ENCODE measurements at places on chromosomes 13 and 19.

DNA sequence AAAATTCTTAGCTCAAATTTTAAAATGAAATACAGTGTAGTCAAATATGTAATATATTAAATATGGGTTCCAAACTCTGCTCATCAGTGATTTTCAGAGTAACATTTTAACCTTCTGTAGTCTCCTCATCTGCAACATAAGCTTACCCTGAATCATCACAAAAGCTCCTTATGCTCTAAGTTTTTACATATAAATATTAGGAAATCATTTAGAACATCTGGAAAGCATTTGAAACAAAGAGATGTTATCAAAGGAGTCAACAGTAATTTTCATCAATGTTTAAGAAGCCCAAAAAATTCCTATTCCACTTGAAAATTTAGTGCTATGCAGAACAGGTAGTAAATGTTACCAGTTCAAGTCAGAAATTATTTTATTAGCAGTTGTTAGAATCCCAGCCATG, 224.7 kb downstream of the DCT start:
- no peak for DNase-seq
- H3K36me3 ChIP-seq = no peaks in the 10 kb centered on the region
- H3K4me1 ChIP-seq = peaks cover 23% of the 10 kb centered on the region
- H3K4me3 ChIP-seq = no peak overlapping the region
- H3K27ac ChIP-seq = no peak overlapping the region

DNA sequence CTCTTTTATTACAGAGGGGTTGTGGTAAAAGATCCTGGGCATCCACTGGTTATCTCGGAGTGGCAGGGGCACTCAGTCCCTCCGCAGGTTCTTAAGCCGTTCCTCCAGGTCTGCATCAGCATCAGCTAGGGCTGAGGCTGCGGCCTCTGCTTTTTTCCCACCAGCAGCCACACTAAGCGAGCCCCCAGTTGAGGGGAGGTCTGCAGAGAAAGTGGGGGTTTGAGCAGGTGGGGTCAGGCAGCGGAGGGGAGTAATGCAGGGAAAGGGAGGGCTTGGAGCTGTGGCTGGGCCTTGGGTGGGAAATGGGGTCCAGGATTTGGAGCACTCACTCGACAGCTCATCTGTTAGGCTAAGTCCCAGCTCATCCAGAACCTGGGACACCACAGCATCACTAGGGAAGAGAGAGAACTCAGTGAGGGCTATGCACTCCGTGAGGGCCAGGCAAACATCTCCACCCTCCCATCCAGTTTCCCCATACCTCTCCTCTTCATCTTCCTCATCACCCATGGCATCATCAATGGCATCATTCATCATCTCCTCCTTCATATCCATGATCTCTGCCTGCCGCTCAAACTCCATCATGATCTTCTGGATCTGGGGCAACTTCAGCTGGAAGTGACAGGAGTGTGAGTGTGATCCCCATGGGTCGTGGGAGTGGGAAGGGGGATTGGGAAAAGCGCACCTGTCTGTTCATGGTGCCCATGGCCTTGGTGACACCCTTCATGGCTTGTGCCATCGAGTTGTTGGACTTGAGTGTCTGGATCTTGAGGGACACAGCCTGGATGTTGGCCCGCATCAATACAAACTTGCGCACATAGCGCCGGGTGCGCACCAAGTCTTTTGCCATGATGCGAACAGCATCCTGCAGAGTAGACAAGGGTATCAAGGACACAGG, 3.1 kb downstream of the CHMP2A start:
- H3K4me3 ChIP-seq = no peak overlapping the region
- no peaks in the 10 kb centered on the region for H3K27me3 ChIP-seq
- H3K4me1 ChIP-seq = peaks cover 3% of the 10 kb centered on the region

GRCh38 chr13:112828082-112828699, 138.4 kb downstream of the ATP11A start:
- no peak for DNase-seq
- peaks cover 49% of the 10 kb centered on the region for H3K36me3 ChIP-seq
- H3K4me3 ChIP-seq = no peak overlapping the region
- H3K27me3 ChIP-seq = no peaks in the 10 kb centered on the region
- H3K27ac ChIP-seq = no peak overlapping the region

- no peaks in the 10 kb centered on the region for H3K36me3 ChIP-seq
- H3K4me1 ChIP-seq = no peaks in the 10 kb centered on the region
- no peaks in the 10 kb centered on the region for H3K27me3 ChIP-seq
- H3K27ac ChIP-seq = no peak overlapping the region
These were observed 12.9 kb upstream of the LYPD3 start for GRCh38 chr19:43478323-43478722.

- H3K27ac ChIP-seq = no peak overlapping the region
- no peaks in the 10 kb centered on the region for H3K4me1 ChIP-seq
- DNase-seq = peak; percentile 56
- no peak overlapping the region for H3K4me3 ChIP-seq
- H3K36me3 ChIP-seq = no peaks in the 10 kb centered on the region
These were observed 115.9 kb downstream of the DACH1 start for GRCh38 chr13:71751073-71751472.

DNA sequence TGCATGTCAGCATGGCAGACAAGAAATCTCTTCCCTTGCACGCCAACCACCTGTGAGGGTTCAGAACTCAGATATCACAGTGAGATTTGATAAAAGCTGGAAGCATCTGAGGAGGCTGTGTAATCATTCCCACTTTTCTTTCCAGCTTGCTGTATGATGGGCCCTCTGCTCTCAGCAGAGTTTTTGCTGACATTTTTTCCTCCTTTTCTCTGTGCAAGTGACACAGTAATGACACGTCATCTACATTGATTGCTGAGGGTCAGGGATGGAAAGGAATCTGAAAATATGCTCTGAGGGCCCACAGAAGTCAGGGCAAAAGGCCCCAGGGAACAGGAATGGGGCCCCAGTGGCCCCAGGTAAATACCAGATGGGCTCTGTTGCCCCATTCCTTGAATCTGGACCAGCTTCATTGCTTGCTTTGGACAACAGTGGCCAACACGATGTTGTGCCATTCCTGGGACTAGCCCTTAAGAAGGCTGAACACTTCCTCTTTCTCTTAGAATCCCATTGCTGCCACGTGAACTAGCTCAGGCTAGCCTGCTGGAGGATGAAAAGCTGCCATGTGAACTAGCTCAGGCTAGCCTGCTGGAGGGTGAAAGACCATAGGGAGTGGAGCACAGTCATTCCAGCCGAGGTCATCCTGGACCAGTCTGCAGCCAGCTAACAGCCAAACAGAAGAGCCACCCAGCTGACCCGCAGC, 68.2 kb downstream of the CACNA1A start:
- no peak overlapping the region for H3K27ac ChIP-seq
- DNase-seq = no peak
- H3K4me1 ChIP-seq = no peaks in the 10 kb centered on the region

DNA sequence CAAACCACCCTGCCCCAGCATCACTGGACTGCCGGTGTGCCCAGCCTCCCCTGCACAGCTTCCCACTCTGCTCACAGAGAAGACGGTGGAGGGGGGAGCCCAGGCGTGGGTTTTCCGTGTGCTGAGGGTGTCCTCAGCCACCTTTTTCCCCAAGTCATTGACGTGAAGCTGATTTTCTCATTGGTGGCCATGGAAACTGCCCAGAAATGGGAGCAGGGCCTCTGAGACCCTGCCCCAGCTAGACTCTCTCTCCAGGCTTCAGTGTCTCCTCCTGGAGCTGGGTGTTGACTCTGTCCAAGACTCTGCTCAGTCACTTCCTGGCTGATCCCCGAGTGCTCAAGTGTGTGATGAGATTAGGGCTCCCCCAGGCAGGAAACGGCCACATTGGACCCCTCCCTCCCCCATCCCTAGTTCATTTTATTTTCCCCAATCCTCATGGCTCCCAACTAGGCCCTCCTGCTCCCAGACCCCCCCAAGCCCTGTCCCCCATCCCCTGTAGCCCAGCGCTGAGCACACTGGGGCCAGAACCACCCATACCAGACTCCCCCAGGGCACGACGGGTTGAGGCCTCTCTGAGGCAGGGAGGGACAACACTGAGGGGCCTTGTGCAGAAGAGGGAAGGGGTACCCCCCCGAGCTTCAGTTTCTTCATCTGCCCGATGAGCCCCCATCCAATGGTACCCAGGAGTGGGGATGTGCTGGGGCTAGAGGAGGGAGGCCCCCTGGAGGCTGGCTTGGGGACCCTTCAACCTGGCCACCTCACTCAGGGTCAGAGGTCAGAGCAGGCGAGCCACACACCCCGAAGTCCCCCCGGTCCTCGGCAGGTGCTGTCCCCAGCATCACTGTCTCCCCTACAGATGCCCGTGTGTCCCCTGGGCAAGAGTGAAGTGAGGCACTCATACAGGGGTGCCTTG, 1.2 kb upstream of the F2RL3 start:
- H3K27me3 ChIP-seq = no peaks in the 10 kb centered on the region
- H3K36me3 ChIP-seq = no peaks in the 10 kb centered on the region
- DNase-seq = no peak
- peak overlapping the region; percentile 24 for H3K27ac ChIP-seq

GRCh38 chr19:306151-306900, 15.1 kb upstream of the PLPP2 start:
- H3K27me3 ChIP-seq = no peaks in the 10 kb centered on the region
- no peak overlapping the region for H3K27ac ChIP-seq
- no peaks in the 10 kb centered on the region for H3K4me1 ChIP-seq
- no peak overlapping the region for H3K4me3 ChIP-seq
- DNase-seq = no peak

- peaks cover 3% of the 10 kb centered on the region for H3K4me1 ChIP-seq
- H3K27me3 ChIP-seq = no peaks in the 10 kb centered on the region
- H3K36me3 ChIP-seq = peaks cover 2% of the 10 kb centered on the region
- DNase-seq = no peak
These were observed 2.0 kb upstream of the ZNF461 start for GRCh38 chr19:36668646-36669045.

GRCh38 chr19:498977-499623, 2.8 kb downstream of the MADCAM1 start:
- DNase-seq = no peak
- no peak overlapping the region for H3K4me3 ChIP-seq
- no peak overlapping the region for H3K27ac ChIP-seq
- H3K4me1 ChIP-seq = peaks cover 7% of the 10 kb centered on the region

- peaks cover 9% of the 10 kb centered on the region for H3K4me1 ChIP-seq
- peak overlapping the region; percentile 91 for H3K27ac ChIP-seq
- no peaks in the 10 kb centered on the region for H3K27me3 ChIP-seq
- no peak for DNase-seq
- no peaks in the 10 kb centered on the region for H3K36me3 ChIP-seq
These were observed 816 bp downstream of the RPS28 start for GRCh38 chr19:8321986-8322637.

- H3K4me3 ChIP-seq = no peak overlapping the region
- peaks cover 15% of the 10 kb centered on the region for H3K4me1 ChIP-seq
- no peaks in the 10 kb centered on the region for H3K36me3 ChIP-seq
- peak; percentile 78 for DNase-seq
- H3K27me3 ChIP-seq = no peaks in the 10 kb centered on the region
These were observed 83.3 kb downstream of the KLF5 start for GRCh38 chr13:73142071-73142470.

DNA sequence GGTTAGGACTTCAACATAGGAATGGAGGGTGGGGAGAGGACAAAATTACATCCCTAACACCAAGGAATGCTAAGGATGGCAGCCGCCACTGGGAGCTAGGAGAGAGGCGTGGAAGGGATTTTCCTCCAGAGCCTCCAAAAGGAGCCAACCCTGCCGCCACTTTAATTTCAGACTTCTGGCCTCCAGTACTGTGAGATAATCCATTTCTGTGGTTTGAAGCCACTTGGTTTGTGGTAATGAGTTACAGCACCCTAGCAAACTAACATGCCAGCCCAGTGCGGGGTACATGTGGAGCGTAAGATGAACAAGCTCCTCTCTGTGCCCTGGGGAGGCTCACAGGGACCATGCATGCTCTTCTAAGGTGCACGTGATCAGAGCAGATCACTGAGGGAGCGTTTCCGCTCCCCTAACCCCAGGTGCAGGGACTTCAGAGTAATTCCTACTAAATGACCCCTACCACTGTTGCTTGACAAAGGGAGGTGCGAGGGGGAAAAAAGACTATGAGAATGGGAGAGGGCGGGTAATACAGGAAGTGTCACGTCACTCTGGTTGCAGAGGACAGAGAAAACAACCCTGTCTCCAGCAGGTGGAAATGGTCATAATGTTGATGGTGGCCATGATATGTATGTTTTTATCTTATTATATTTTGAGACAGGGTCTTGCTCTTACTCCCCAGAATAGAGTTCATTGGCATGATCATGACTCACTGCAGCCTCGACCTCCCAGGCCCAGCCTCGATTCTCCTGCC, 12.0 kb downstream of the FPR1 start:
- no peak for DNase-seq
- H3K4me1 ChIP-seq = no peaks in the 10 kb centered on the region
- H3K4me3 ChIP-seq = no peak overlapping the region
- no peaks in the 10 kb centered on the region for H3K36me3 ChIP-seq

GRCh38 chr13:98947925-98948324, 29.9 kb downstream of the DOCK9 start:
- peaks cover 3% of the 10 kb centered on the region for H3K36me3 ChIP-seq
- H3K4me3 ChIP-seq = no peak overlapping the region
- H3K27ac ChIP-seq = no peak overlapping the region
- H3K4me1 ChIP-seq = no peaks in the 10 kb centered on the region

- DNase-seq = no peak
- H3K4me3 ChIP-seq = no peak overlapping the region
- H3K4me1 ChIP-seq = no peaks in the 10 kb centered on the region
- no peaks in the 10 kb centered on the region for H3K27me3 ChIP-seq
These were observed 15.6 kb upstream of the CCNE1 start for GRCh38 chr19:29796173-29796573.

GRCh38 chr13:109906976-109907375, 120.6 kb upstream of the IRS2 start:
- no peak overlapping the region for H3K4me3 ChIP-seq
- no peak for DNase-seq
- no peaks in the 10 kb centered on the region for H3K4me1 ChIP-seq
- H3K36me3 ChIP-seq = no peaks in the 10 kb centered on the region

DNA sequence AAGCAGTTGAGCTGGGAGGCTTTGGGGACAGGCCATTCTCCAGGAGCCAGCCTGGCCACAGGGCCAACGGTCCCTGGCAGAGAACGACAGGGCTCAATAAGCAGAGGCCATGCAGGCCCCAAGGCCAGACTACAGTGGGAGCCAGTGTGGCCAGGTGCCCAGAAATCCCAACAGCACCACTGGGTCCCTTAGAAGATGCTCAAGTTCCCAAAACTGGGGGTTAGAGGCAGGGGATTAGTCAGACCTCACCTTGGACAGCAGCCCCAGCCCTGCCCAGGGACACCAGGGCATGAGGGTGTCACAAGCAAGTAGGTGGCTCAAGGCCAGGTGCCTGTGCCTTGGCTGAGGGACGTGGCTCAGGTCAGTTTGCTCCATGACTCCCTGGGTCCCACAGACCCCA, 12.8 kb downstream of the SCGB2B2 start:
- no peaks in the 10 kb centered on the region for H3K4me1 ChIP-seq
- no peaks in the 10 kb centered on the region for H3K27me3 ChIP-seq
- DNase-seq = no peak
- no peak overlapping the region for H3K4me3 ChIP-seq

DNA sequence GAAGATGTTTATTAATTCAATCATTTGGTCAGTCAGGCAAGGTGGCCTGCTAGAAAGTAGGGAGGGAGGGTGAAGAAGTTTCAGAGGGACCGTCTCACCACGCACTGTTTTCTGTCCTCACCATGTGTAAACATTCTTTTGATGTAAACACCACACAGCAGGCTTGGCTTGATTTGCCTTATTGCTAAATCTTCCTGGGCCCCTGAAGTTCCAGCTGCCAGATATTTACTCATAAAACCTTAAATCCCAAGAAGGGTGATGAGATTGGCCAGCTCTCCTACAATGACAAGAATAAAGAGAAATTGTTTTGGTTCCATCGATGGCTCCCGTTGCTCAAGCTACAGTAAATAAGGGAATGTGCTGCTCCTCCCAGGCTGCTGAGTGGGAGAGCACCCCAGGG, 198.2 kb upstream of the TMTC4 start:
- H3K27ac ChIP-seq = no peak overlapping the region
- H3K4me3 ChIP-seq = no peak overlapping the region
- H3K36me3 ChIP-seq = no peaks in the 10 kb centered on the region
- peak; percentile 19 for DNase-seq

All from lung (tissue), 17 donors.